DND-41 (cell line): ENCODE measurements at places on chromosomes 12 and 14.
A peak's percentile ranks its signal among the peaks of the same experiment; 100 is the strongest.

- DNase-seq: no peak
Measured at GRCh38 chr14:71206766-71207371, 299.6 kb downstream of the PCNX1 start.

GRCh38 chr12:102625819-102626218 lies 145.5 kb upstream of the IGF1 start:
- no peak for DNase-seq

DNA sequence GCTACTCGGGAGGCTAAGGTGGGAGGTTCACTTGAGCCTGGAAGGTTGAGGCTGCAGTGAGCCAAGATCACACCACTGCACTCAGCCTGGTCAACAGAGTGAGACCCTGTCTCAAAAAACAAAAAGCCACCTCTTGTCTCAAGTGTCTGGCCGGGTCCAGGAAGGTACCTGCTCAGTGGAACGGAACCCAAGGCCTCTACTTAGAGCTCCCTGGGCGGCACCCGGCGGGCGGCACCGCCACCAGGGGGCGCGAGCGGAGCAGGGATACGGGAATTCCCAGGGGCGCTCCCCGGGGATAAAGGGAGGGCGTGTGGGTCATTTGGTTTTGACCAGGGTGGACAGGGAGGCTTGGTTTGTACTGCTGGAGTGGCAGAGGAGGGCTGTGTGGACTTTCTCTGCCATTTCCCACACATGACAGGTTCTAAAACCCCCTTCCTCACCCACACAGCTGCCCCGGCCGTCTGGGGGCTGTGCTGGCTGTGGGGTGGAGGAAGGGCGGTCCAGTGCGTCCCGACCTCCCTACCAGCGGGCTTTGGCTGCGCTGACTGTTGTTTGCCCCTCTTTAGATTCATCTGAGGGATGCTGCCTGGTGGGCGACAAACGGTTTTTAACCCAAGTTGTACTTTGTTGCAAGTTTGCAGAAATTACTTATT lies 91.4 kb downstream of the SETD3 start:
- no peak for DNase-seq

GRCh38 chr12:81207664-81208063 lies 129.8 kb downstream of the ACSS3 start:
- DNase-seq: no peak

- no peak for DNase-seq
Measured at GRCh38 chr12:45433441-45433868, 217.6 kb downstream of the ANO6 start.

DNA sequence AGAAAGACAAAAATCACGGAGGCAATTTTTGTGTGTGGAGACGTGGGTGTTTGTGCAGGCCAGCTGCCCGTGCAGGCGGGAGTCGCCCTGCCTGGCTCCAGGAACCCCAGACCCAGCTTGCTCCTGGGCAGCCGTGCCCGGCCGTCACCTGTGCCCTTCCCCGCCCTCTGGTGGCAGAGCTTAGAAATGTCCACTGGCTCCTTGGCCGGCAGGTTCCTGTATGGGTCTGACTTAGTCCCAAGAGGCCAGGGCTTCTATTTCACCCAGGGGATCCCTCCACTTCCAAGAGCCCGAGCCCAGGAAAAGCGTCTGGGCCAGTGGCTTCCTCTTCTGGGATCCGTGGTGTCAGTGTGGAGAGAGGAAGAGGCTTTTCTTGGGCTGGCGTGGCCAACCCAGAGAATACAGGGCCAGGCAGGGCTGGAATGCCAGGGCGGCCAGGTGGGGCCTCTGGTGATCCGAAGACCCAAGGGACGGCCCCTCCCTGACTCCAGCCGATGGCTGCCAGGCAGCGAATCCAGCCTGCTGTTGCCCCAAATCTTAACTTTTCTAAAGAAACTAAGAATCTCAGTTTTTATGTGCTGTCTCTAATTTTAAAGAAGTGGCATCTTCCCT lies 120.9 kb downstream of the TMEM132C start:
- DNase-seq: peak; percentile 16

- no peak for DNase-seq
Measured at GRCh38 chr12:56317675-56318074, 1.9 kb upstream of the CNPY2 start.

GRCh38 chr12:31929027-31929526 lies 30.1 kb upstream of the RESF1 start:
- DNase-seq: no peak
